ENCODE measurements at places on chromosomes 11 and 22. TPM values are rescaled to one million over a fixed set of nuclear protein-coding genes. Genes with fewer than 3 reads are reported as not detected.
A peak's percentile ranks its signal among the peaks of the same experiment; 100 is the strongest.

Gene CATSPER1
- polyA plus RNA-seq: not detected

Gene GGTLC3
- polyA plus RNA-seq: 0.34 TPM

Gene NCAM1
- 63.0 TPM for polyA plus RNA-seq

Gene OR8D4
- polyA plus RNA-seq: not detected

Gene LRRC32
- polyA plus RNA-seq: 11.6 TPM

Gene SORL1
- polyA plus RNA-seq: 31.0 TPM

Gene BCL2L13
- polyA plus RNA-seq: 30.0 TPM

Gene MS4A14
- 1.6 TPM for polyA plus RNA-seq

Gene CYP2D6
- polyA plus RNA-seq: 6.5 TPM

DNA sequence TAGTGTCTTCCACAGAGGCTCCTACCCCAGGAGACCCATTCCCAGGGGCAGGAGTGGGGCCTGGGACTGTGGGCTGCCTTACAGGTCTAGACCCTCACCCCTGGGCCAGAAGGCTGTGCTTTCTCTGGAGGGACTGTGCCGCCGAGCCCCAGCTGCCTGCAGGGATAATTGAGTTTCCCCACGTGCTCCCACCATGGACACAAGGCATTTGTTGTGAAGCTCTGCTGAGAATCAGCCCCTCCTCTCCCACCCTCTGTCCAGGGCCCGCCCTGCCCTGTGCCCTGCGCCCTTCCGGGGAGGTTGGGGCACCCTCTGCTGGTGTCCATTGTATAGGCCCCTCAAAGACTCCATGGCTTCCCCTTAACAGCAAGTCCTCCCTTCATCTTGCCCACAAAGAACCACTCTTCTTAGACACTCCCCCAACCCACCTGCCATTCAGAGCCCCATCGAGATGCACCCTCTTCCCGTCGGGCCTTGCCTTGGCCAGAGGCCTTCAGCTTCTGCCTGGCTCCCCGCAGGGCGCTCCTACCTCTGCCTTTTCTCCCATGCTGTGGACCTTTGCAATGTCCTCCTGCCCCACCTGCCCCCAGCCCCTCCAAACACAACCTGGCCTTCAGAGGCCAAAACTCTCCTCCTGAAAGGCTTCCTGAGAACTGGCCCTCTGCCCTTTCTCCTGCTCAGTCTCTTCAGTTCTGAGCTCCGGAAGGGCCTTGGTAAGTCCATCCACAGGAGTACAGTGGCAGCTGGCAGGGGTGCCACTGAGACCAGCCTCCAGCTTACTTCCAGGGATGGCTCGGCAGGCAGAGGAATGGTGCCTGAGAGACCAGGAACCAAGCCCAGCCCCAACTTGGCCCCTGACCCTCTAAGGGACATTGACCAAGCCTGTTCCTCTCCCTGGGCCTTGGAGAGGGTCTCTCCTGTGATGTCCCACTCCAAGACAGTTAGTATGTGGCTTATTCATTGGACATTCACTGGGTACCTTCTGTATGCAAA, 22.4 kb downstream of the DUSP8 start:
- DNase-seq: no peak

DNA sequence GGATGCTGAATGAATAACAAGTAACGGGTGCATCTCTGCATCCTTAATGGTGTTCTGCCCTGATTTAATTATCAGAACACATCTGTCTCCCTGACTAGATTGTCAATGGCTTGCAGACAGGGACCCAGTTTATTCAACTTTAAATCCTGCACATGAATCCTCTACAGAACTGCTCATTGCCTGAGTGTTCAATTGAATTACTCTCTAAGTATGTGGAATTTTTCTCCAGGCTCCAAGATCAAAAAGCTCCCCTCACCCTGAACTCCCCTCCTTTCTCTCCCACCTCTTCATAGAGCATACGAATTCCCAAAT, 11.8 kb downstream of the MB start:
- DNase-seq: no peak

DNA sequence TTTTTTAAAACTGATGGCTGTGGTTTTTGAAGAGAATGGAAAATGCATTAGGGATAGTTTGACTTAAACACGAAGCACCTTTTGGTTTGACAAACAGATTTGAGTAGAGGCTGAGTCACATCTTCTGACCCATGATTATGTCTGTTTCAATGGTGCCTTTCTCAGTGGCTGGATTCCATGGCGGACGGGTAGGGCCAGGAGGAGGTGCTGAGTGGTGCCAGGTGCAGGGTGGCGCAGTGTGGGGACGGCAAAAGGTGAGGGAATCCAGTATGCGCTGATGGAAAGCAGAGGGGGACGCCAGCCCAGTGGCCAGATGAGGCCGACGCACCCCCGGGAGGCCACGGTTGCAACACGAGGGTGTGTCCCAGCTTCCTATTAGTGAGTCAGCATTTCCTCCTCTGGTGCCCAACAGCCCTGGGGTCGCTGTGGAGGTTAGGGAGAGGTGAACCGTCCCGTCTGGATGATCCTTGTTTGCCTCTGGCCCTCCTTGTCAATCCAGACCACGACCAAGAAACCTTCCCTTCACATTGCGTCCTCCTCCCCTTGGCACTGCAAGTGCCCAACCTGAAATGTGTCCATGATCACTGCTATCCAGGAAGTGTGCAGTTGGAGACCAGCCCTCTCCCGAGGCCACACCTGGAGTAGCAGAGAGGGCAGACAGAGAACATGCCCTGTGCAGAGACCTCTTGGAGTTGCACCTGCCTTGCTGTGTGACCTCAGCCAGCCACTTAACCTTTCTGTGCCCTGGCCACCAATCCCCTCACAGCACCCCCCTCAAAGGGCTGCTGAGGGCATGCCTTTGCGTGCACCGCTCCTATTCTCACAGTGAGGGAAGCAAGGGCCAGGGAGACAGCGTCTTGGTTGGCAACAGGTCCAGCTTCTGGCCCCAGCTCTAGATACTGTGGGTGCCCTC, 32.5 kb upstream of the ATXN10 start:
- DNase-seq: peak; percentile 81

DNA sequence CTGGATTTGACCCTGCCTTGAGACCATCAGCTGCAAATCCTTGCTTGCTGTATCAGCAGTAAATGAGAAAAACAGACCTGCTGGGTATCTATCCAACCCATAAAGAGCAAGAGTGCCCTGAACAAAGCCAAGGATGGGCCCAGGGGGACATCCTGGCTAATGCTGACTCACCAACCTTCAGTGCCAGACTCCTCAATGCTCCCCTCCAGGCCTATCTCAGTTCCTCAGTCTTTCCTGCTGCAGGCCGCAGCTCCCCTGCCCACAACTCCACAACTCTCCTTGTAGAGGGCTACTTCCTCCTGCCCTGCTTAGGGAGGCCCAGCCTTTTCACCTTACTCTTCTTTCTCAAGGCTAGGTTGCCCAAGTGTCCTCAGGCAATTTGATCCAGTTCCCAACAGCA, 2.6 kb downstream of the LAMTOR1 start:
- DNase-seq: no peak

DNA sequence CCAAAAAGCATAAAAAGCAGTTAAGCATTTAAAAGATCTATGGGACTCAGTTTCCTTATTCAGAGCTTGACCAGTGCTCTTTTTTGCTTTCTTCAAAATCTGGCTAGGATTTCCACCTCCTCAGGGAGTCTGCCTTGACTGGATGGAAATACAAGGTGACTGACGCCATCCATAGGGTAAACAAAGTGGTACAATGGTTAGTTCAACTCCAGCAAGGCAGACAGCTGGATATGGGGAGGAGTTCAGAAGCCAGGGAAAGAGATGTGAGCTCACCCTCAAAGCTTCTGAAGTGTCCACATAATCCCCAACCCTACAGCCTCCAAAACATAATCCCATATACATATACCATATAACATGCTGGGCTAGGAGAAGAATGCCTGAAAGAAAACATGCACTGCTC, 52.0 kb downstream of the KIRREL3 start:
- DNase-seq: no peak

DNA sequence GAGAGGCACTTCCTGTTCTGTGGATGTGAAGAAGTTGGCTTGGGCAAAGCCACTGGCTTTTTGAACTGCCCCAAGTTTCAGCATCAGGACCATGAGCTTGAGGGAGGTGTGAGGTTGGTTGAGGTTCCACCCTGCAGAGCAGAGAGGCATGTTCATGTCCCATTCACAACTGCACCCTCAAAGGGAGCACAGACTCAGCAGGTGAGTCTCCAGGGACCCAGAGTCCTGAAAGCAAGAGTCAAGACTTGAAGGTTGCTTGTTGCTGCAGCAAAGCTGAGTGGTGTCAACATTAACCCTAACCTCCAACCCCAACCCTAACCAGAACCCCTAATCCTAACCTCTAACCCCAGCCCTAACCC, 556.3 kb downstream of the BRD1 start:
- no peak for DNase-seq

DNA sequence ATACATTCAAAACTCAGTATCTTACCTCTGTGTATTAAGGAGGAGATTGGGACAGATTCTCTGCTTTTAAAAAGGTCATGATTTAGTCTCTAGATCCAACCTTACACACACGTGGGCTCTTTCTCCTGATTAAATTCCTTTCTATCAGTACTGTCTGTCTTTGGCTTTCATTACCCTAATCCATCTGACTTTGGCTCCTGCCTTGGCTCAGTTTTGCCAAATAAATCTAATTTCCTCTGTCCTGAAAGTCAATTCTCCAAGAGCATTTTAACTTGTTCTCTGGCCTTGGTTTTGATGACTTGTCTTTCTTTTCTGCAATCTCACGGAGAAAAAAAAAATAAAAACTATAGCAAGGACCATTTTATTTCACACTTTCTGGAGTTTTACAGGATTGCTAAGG, 176.6 kb upstream of the PDGFD start:
- no peak for DNase-seq
